ENCODE measurements at places on chromosomes 11 and 22.

GRCh38 chr11:97028836-97029406 is 639.1 kb downstream of the JRKL start:
- no peak for DNase-seq

- no peak for DNase-seq
These were observed 1.5 kb upstream of the SREBF2 start for GRCh38 chr22:41831383-41831782.

DNA sequence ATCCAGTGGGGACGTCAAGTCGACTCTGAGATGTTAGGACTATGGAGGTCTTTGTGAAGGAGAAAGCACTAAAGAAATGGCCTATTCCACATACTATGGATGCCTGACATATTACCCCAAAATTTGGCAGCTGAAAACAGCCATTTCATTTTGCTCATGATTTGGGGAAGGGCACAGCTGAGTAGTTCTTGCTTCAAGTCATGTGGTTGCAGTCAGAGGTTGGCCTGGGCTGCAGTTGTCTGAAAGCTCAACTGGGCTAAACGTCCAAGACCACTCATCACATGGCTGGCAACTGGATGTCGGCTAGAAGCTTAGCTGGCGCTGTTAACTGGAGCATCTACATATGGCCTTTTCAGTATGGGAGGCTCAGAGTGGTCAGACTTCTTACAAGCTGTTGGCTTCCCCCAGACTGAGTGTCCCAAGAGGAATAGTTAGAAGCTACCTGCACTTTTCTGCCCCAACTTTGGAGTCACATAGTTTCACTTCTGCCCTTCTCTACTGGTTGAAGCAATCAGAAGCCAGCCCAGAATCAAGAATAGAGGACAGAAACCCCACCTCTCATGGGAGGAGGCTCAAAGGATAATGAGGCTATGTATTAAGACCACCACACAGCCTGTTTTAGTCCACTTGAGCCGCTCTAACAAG is 14.1 kb downstream of the SLC35C1 start:
- no peak for DNase-seq

- DNase-seq: no peak
These were observed 6.3 kb downstream of the ARHGAP1 start for GRCh38 chr11:46694072-46694471.

GRCh38 chr22:48076008-48076407 is 1313.6 kb downstream of the TBC1D22A start:
- DNase-seq: no peak

DNA sequence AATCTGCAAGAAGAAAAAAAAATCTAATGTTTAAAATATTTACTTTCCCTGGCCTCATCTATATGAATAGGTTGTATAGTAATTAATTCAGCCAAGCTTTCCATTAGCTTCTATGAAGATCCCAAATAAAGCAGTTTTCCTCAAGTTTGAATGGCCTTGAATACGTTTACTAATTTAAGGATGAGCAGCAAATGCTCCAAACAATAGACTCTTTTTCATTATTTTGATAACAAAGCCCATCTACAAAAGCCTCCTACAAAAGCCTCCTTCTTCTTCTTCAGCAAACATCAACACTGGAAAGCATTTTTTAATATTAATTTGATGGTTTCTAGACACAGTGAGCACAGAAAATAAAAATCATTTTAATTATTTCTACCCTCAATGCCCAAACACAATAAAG is 1130.3 kb upstream of the CNTN5 start:
- no peak for DNase-seq
